ENCODE measurements at places on chromosomes 16 and 17.
A peak's percentile ranks its signal among the peaks of the same experiment; 100 is the strongest.

DNA sequence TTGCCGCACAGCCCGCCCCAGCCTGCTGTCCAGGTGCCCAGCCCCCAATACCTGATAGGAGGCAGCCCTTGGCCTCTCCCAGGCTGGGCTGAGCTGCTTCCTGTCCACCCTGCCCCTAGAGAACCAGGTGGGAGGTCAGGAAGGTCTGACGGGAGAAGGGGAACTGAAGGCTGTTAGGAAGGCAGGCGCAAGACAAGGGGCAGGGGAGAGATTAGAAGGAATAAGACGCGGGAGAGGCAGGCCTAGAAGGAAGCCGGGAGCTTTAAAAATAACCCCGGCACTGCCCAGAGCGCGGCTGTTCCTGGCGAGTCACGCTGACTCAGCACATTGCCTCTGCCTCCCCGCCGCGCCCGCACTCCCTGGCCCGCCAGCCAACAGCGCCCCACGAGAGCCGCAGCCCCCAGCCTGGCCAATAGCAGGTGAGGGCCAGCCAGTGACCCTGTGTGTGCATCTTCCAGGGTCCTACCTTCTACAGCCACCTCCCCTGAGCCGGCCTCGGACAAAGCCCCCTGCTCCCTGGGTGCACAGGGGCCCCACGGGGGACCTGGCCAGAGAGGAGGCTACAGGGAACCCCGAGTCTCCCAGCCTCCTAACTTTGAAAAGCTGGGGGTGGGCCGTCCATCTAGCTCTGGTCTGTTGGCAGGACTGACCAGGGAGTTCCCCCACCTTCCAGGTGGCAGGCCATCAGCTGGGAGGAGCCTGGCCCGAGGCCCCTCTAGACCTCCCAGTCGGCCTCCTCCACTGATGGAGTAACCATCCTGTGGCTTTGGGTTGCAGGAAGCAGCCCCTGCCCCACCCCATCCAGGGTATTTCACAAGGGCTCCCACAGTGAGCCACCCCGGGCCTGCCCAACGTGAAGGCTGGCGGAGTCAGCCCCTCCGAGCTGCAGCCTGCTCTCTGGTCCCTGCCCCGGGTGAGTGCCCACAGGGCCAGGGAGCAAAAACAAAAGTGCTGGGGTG, 4.0 kb downstream of the MAFG start:
- DNase-seq: no peak

DNA sequence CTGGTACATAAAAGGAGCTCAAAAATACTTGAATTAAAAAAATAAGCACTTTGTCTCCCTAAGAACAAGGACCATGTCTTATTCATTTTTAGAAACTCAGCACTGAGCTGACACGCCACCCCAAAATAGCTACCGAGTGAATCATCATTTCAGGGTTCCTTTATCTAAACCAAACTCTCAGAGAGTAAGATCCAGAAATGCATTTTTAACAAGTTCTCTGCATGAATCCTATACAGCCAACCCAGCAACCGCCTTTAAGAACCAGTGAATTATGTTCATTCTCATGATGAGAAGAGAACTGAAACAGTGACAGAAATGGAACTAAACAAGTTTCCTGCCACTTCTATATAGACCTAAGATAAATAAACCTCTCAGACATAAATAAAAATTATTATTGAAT, 8.7 kb downstream of the C16orf87 start:
- no peak for DNase-seq

GRCh38 chr17:1003972-1004768, 7.2 kb downstream of the TIMM22 start:
- no peak for DNase-seq

- DNase-seq: no peak
Measured at GRCh38 chr17:68390888-68391545, 66.3 kb downstream of the WIPI1 start.

GRCh38 chr17:62650587-62650986, 23.1 kb downstream of the MRC2 start:
- no peak for DNase-seq

DNA sequence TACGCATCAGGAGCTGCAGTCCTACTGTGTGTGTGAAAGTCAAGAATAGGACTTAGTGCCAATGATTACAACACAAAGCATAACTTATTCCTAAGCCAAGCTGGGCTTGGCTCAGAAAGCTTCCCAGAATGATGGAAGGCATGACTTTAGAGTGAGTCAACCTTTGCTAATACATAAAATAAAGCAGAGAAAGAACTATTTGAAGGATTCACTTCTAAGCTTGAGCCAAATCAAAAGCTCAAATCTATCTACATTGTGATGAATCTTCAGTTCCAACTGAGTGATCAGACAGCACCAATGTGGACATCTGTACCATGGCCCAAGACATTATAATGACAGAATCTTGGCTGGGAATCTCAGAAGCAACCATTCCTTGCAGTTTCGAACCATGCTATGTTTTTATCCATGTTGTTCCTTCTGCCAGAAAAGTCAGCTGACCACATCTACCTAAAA, 41.4 kb downstream of the SMG6 start:
- no peak for DNase-seq

DNA sequence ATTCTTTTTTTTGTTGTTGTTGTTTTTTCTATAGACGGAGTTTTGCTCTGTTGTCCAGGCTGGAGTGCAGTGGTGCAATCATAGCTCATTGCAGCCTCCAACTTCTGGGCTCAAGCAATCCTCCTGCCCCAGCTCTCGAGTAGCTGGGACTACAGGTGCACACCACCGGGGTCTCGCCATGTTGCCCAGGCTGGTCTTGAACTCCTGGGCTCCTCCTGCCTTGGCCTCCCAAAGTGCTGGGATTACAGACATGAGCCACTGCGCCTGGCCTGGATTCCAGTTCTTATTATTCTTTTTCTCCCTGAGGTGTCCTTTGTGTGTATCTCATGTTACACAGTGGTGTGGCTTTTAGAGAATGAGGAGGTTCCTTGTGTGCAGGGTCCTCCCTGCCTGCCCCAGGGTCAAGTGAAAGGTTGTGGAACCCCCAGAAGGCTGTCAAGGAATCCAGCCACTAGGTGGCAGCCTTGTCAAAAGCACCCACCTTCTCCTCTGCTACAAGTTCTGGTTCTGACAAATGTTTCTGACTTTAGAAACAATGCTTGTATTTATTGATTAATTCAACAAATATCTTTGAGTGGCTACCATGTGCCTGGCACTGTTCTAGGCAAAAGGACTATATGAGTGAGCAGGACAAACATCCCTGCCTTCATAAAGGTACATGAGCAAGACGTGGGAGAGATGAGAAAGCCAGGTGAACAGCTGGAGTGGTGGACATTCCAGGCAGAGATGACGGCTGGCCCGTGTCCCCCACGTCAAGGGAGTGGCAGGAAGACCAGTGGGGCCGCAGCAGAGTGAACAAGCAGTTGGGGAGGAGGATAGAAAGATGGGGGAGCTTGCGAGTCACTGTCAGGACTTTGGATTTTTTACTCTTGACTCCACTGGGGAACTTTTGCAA, 112.4 kb downstream of the SPECC1 start:
- DNase-seq: peak; percentile 49

Data from GM19239 (cell line).